Cortex of kidney (tissue), 1 donor: ENCODE measurements at places on chromosomes 1 and 21.

GRCh38 chr1:6918186-6918924, 133.1 kb downstream of the CAMTA1 start:
- no peak for DNase-seq

GRCh38 chr21:38645282-38645681, 147.0 kb upstream of the ERG start:
- no peak for DNase-seq

DNA sequence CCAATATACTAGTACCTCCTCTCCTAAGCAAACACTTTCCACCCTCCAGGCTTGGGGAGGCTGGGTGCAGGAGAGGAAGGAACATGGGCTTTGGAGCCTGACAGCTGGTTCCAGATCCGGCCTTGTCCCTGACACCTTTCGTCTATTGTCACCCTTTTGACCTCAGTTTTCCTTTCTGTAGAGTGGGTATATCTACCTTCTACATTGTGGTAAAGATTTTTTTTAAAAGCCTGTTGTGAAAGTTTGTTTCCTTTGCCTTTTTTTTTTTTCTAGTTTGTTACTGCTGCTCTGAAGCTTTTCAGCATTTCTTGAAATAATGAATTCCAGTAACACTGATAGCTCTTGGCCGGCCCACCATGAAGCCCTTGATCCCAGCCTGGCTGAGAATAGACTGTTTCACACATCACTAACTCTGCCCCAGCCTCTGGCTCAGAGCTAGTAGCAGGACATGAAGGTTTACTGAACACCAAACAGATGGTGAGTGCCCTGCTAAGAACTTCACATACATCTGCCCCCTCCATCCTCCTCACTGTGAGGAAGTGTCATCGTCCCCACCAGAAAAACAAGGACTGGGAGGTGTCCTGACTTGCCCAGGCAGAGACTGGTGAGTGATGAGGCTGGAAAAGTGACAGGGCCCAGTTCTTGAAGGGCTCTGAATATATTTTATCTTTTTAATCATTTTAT, 33.0 kb upstream of the ID3 start:
- DNase-seq, result no peak

- DNase-seq, result no peak
These were observed 265.9 kb downstream of the PRDM2 start for GRCh38 chr1:13965770-13966398.

- no peak for DNase-seq
These were observed 27.4 kb downstream of the ELF3 start for GRCh38 chr1:202037706-202038296.

DNA sequence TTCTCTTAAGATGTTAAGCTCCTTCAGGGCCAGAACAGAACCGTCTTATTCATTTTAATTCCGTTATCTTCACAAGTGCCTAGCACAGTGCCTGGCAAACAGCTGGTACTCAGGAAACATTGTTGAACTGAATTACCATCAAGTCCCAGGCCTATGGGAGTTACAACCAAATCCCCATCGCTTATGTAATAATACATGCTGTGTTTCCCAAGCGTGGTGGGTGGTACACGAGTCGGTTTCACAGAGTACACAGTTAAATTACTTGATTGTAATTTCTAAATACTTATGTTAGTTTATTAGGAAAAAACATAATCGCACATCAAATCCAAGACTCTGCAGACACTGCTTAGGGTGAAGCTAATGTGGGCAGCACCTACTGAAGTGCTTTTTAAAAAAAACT, 1.0 kb downstream of the ANGEL2 start:
- DNase-seq, result no peak

DNA sequence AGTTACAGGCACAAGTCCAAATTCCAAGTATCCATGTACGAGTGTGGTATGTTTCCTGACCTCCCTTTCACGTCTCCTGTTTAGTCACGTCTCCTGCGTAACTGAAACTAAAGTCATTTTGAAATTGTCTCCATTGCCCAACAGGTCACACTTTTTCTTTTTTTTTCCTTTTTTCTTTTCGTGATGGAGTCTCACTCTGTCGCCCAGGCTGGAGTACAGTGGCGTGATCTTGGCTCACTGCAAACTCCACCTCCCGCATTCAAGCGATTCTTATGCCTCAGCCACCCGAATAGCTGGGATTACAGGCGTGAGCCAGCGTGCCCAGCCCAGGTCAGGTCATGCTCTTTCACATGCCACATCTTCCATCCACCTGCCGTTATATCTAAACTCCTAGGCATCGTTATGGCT, 38.2 kb downstream of the L1TD1 start:
- DNase-seq, result no peak

DNA sequence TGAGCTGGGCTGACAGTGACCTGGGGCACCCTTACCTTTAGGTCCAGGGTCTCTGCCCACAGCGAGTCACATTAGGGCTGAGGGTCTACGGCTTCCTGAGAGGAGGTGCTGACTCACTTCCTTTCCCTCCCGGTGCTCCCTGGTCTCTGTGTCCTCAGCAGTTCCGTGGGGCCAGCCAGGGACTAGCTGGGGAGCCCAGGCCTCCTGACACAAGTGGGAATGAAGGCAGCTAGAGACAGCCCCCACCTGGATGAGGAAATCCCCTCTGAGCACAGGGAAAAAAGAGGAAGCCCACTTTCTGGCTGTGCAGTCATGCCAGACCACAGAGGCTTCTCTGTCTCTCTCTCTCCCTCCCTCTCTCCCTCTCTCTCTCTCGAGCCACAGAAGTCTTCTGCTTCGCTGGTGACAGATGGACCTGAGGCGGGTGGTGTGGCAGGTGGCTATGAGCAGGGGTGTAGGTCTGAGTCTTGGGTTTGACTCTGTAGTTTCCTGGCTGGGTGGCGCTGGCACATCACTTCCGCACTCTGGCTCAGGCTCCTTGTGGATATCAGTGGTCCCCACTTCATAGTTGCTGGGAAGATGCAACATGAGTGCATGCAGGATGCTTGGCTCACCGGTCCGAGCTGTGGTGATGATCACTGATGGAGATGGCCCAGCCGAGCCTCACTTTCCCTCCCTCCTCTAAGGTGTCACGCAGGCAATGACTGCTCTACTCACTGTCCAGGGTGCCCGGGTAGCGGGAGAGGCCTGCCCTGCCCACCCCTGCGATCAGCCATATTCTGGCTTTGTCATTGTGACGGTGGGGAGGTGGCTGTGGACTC, 3.5 kb downstream of the SLC66A1 start:
- DNase-seq, result no peak

- no peak for DNase-seq
These were observed 73.9 kb downstream of the NENF start for GRCh38 chr1:212506666-212507065.

DNA sequence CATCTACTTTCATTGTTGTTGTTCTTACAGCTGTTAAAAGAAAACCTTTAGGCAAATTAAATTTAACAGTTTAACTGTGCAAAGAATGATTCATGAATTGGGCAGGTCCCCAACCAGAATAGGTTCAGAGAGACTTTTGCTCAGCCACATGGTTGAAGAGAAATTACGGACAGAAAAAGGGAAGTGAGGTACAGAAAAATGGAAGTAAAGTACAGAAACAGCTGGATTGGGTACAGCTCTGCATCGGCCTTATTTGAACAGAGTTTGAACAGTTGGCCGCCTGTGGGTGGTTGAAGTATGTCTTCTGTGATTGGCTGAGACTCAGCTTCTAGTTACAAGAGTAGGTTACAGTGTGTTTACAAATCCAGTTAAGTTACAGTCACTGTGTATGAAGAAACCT, 210.1 kb downstream of the FGGY start:
- DNase-seq, result no peak

- no peak for DNase-seq
These were observed 69.4 kb downstream of the RGS2 start for GRCh38 chr1:192878249-192878648.

GRCh38 chr21:44983421-44984206, 43.8 kb downstream of the SLX9 start:
- no peak for DNase-seq

- no peak for DNase-seq
These were observed 1152.0 kb upstream of the B3GALT2 start for GRCh38 chr1:194338241-194338948.

DNA sequence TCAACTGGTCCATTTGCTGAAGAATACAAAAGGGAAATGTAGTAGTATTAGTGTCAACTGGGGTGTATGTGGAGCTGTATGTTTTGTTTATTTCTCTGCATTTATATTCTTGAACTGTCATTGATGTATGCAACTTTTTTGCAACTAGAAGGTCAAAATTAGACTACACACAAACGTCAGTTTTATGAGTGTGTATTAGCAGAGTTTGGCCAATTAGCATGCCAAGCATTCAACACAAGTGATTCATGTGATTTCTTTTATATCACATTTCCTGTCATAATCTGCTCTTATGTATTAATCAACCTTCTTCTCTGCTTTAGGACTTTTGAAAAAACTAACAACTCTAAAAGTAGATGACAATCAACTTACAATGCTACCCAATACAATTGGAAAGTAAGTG, 211.1 kb downstream of the LRRC40 start:
- DNase-seq, result no peak

DNA sequence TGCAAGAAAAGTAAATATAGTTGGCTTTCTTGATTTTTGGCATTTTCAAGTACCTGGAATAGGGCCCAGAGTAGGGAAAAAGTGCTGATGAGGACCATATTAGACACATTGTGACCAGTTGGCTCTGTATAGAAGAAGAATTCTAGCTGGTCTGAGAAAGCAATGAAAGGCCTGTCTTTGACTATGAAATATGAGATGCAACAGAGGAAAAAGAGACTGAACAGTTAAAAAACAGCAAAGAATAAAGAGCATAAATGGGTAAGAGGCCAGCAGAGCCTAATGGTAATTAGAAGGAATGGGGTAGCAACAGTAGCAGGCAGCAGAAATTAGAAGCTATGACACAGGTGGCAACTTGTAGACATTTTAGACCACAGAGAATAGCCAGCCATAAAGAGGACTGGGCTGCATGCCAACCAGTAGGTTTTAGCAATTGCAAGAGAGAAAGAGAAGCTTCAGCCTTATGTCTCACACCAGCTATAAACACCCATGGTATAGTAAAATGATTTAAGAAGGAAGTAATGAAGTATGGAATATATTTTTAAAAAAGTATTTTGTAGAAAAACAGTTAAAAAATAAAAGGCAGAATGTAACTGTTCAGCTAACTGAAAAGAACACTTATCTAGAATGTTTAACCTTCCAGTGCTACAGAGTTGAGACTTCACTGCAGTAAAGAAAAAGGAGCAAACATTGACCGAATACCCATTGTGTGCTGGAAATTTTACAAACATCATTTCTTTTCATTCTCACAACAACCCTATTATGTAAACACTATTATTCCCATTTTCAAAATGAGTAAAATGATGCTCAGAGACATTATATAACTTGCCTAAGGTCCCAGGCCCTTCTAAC, 114.1 kb downstream of the LHX4 start:
- no peak for DNase-seq

DNA sequence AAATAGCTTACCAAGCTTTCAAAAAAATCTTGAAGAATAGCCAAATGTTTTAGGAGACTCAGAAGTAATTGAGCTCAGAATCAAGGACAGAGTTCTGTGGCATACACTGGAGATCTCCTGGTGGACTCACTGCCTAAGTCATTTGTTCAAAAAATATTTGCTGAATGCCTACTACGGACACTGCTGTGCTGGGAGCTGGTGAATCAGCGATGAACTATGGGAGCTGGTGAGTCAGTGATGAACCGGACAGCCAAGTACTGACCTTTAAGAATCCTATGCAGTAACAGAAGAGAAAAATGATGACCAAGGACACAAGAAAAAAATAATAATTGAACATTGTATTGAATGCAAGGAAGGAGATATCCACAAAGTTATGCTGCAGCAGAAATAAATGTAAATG, 717.9 kb upstream of the CXADR start:
- no peak for DNase-seq

DNA sequence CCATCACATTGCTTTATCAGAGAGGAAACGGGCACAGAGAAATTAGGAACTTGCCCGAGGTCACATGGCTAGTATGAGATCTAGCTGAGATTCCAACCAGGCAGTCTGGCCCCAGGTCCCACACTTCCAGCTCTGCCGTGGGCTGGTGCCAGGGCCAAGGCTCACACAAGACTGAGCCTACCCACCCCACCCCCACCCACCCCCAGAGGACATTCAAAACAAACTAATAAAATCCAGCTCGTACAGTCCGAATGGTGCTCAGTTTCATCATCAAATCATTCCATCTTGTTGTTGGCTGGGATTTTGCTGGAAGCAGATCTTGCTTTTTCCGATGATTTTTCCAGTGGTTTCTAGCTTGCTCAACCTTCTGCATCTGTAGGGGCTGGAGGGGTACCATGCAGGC, 27.9 kb downstream of the MATN1 start:
- DNase-seq, result no peak

DNA sequence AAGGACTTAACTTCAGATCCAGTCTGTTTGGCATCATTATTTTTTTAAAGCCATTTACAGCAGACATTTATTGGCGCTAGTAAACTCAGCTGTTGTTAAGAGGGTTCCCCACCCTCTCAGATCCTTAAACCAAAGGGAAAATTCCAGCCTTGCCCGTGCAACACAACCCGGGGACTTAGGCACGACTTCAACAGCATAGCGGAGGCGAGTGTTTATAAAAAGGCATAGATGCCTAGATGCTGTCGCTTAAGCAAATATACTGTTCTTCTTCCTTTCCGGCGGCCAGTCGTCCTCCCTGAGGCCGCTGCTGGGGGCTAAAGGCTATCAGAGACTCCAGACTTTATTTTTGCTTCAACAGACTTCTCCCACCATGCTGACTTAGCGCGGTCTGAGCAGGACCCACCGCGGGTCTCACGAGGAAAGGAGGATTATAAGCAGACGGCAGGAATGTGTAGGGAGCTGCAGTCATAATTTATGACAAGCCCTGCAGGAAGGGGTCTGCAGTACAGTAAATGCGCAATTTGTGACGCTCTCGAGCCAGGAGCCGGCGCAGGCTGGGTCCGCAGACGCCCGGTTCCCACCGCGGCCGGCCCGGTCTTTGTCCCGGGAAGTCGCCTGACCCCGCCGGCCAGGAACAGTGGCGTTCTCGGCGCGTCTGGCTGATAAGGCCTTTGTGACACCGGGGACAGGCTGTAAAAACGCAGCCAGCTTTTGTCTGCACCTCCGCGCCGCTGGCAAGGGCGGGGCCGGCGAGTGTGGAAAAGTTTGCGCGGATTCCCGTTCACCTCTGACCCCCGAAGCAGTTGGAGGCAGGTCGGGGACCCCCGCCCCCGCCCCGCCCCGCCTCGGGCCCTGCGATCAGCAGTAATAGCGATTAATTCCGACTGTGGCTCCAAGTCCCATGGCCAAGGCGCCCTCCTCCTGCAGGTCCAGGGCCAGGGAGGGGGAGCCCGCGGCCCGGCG, 61.2 kb upstream of the ARHGEF16 start:
- DNase-seq, result no peak

DNA sequence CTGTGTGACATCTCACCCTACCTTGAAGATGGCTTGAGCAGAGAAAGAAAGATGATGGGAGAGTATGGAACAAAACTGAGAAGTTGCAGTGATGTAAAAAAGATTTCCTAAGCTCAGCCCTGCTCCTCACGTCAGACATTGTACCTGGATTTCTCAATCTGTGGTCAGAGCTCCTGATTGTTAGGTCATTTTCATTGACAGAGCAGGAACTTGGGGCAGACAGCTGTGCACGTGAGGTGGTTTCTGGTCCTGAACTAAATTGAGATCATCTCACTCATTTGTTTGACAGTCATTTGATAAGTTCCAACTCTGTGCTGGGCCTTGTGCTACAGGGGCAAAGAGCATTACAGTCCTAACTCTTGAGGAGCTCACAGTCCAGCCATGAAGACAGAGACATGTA, 10.2 kb downstream of the TRAF3IP3 start:
- no peak for DNase-seq
